ENCODE measurements at places on chromosomes 16 and 17. TPM values are rescaled to one million over a fixed set of nuclear protein-coding genes. Genes with fewer than 3 reads are reported as not detected.
A peak's percentile ranks its signal among the peaks of the same experiment; 100 is the strongest.

GRCh38 chr17:38875477-38876075 is 5.7 kb downstream of the LASP1 start:
- no peak for DNase-seq

DNA sequence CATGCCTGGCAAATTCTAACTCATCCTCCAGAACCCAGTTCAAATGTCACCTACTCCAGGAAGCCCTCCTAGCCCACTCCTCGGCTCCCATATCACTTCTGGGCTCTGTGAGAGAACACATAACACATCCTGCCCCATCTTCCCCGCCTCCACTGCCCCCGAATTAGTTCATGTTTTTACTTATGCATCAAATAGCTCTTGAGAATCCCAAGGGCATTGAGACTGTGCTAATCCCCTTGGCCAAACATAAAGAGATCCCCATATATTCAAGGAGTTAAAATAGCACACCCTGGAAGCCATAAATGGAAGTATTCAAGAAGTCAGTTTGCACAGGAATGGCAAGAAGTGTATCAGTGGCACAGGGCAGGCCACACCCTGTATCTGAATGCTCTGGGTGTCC is 2.0 kb upstream of the CREBBP start:
- no peak for DNase-seq

GRCh38 chr17:67639979-67640378 is 77.8 kb upstream of the NOL11 start:
- no peak for DNase-seq

- DNase-seq, result no peak
Measured at GRCh38 chr17:36503456-36504155, 17.1 kb downstream of the ZNHIT3 start.

DNA sequence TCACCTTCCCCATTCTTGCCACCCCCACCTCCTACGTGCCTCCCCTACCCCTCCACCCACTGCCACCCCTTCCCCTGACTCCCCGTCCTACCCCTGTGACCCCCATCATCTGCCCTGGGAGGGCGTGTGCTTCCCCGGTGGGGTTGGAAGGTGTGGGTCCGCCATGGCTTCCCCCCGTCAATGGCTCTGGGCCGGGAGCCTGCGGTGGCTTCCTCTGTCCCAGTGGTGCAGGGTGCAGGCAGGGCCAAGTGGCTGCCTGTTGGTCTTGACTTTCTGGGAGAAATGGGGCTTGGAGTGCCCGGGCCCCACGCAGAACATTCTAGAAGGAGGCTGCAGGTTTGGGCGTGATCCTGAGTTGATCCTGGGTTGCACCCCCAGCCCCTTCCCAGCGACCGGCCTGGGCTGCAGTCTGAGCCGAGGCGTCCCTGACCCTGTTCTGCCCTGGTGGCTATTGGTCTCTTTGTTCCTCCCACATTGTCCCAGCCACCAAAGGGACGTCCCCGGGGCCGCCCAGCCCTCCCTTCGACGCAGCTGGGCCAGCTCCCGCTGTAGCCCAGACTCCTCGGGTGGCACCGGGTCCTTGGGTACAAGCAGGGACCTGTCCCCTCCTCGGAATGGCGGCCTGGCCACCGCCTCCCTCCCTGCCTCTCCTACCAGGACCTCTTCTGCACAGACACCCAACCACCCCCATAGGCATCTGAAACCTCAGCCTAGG is 25.7 kb downstream of the GSE1 start:
- no peak for DNase-seq

GRCh38 chr17:74126959-74127358 is 76.5 kb upstream of the RPL38 start:
- no peak for DNase-seq

DNA sequence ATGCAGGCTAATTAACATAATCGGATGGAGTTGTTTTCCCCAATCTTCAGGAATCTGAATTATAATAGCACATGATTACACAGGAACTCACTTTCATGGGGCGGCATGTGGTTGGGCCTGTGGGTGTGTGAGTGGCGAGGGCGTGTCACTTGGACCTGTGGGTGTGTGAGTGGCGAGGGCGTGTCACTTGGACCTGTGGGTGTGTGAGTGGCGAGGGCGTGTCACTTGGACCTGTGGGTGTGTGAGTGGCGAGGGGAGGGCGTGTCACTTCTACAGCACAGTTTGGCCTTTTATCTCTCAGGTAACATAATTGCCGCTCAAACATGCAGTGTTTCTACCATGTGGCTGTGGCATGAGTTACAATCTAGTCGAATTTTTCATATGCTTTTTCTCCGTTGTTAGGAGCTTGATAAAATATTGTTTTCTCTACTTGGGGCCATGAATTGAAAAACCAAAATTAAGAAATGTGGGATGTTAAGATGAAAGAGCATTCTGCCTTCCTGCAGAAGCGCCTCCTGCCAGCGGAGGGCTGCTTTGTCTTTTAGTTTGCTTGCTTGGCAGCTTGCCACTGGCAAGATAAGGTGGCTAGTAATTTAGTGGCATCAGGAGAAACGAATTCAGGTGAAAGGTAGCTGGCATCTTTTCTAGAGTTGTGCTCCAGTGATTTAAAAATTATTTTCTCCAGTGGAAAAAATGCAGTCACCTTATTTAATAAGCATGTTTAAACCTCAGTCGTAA is 36.2 kb downstream of the USP10 start:
- DNase-seq, result no peak

GRCh38 chr16:51996516-51996915 is 550.4 kb downstream of the TOX3 start:
- no peak for DNase-seq

DNA sequence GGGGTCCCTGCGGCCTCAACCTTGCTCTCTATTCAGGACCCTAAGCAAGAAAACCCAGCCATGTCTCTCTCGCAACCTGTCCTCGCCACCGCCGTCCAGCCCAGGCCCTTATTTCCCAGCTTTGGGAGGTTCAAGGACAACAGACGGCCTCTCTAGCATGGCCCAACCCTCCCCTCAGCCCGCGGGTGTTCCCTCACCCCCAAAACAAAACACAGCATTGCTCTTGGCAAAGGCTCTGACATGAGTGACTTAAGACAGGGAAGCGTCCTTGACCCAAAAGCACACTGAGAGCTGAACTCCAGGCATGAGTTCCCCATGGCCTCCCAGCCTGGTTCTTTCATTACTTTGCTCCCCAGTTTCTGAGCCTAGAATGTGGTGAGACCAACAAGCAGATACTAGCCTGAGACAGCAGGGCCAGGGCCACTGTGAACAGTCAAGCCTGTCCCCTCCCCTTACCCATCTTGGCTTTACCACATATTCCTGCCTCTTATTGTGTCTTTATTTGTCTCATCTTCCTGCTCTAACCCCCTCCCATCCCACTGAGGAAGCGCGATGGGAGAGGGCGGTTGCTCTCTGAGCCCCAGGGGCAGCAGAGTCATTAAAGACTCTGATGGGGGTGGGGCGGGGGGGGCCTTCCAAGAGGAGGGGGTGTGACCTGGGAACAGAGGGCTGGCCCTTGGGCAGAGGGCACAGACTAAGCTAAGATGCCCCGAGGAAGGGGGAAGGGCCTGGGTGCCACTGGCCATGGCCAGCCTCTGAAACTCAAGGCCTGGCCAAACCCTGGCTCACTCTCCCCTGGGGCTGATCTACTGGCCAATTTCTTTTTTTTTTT is 11.8 kb downstream of the SREBF1 start:
- DNase-seq, result no peak

GRCh38 chr17:74330446-74330845 is 4.4 kb downstream of the KIF19 start:
- DNase-seq, result no peak

- no peak for DNase-seq
Measured at GRCh38 chr16:69928856-69929400, 22.2 kb upstream of the CLEC18A start.

GRCh38 chr16:71188956-71189712 is 41.4 kb downstream of the HYDIN start:
- DNase-seq, result no peak

- DNase-seq, result no peak
Measured at GRCh38 chr16:78696797-78697196, 597.3 kb downstream of the WWOX start.

DNA sequence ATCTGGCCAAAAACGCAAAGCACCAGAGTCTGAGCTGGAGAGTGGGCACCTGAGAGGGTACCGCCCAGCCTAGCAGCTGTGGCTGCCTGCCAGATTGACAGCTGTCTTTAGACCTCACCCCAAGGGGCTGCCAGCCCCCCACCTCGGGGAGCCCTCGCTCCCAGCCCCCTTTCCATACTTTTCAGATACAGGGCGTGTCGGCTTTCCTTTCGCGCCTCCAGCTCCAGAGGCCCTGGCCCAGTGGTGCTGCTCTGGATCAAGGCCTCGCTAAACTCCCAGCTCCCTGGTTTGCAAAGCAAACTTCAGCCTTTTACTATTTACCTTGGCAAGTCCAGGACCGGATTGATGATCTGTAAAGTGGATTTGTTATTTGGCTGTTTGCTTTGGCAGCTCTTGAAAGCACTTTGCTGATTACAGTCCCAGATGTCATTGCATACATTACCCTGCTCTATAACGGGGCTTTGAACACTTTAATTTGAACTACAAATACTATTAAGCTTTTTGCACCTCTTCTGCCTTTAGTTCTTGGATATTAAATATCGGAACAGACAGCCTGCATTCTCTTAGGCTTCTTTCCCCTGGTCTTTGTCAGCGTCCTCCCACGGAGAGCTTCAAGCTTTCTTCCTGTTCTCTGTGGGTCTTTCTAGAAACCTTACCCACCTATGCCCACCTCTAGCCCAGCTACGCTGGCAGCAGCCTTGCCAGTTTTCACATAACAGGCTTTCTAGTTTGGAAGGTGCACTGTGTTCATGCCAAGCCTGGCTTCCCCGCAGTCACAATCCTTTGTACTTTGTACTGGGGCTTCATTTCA is 63.6 kb upstream of the TBX2 start:
- DNase-seq, result no peak

GRCh38 chr16:80602894-80603293 is 62.1 kb downstream of the DYNLRB2 start:
- DNase-seq, result no peak

- DNase-seq, result no peak
Measured at GRCh38 chr16:35352431-35352830, 1893.0 kb downstream of the TP53TG3F start.

DNA sequence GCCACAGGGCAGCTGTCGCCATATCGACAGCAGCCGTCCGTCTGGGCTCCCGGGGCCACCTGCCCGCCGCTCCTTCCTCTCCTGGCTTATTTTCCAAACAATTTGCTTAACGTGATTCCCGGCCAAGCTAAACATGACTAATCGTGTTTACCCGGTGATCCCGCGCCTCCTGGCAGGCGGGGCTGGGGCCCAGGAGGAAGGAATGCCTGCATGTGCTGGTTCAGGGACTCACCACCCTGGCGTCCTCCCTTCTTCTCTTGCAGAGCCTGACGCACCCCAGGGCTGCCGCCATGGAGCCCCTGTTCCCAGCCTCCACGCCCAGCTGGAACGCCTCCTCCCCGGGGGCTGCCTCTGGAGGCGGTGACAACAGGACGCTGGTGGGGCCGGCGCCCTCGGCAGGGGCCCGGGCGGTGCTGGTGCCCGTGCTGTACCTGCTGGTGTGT is 6.1 kb downstream of the SSTR5 start:
- no peak for DNase-seq

GRCh38 chr16:2040041-2040786 is 7.4 kb downstream of the NTHL1 start:
- DNase-seq, result no peak

DNA sequence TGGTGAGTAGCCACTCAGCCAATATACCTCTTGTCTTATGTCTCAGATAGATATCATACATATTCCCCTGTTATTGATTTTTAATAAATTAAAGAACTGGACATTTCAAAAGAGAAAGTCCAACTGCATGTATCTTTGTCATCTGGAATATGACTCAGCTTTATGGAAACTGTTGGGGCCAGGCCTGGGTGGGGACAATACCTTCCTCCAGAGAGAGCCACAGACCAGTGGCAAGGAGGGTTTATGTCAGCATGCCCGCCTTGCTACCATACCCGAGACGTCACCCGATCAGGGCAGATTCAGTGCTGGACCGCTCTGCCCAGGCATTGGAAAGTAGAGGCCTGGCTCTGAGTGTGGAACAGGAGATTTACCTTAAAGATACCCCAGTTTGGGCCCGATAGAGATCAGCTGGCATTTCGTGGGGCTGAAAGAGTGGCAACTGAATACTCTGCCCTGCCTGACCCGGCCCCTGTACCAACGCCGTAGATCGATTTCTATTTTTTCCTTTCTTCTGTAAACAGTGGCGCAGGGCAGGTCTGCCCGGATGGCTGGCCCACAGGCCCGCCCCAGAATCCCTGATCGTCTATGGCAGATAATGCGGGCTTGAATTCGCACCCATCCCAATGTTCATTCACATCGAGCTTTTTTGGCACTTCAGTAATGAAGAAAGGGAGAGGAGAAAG is 158.6 kb downstream of the SALL1 start:
- DNase-seq, result no peak

GRCh38 chr17:77061669-77062068 is 79.1 kb upstream of the SEC14L1 start:
- no peak for DNase-seq

GRCh38 chr16:81565321-81566028 is 120.9 kb downstream of the CMIP start:
- DNase-seq, result no peak

GRCh38 chr17:80813318-80813717 is 178.3 kb upstream of the CHMP6 start:
- no peak for DNase-seq

GRCh38 chr17:78731904-78732303 is 50.2 kb downstream of the CYTH1 start:
- no peak for DNase-seq

DNA sequence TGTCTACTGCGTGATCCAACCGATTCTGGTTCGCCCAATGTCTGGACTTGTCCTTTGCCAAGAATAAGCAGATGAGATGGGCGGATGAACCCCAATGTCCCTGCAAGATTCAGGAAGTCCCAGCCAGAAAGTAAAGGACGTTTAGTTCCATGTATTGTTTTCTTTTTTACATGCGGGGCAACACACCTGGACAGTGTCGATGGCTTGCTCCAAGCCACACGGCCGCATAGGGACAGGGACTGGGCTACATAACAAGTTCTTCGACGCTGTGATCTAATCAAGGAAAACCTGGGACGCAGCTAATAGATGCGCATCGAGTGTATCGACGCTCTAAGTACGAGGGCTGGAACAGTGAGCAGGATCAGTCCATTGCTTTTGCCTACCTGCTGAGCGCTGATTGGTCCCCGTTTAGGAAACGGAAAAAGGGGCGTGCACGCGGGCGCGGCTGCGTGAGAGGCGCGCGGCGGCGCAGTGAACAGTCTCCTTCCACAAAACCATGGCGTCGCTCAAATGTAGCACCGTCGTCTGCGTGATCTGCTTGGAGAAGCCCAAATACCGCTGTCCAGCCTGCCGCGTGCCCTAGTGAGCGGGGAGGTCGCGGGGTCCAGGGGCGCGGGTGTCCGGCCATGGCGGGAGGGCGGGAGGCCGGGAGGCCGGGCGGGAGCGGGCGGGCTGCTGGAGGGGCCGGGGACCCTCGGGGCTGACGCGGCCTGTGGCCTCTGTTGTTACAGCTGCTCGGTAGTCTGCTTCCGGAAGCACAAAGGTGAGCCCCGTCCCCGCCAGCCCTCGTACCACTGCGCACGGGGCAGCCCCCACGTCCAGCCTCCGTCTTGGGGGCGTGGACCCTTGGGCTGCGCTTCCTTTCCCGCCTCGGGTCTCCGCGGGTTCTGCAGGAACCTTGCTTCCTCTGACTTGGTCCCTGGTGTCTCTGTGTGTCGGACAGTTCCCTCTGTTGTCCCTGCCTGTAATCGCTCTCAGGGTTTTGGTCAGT is at the start of gene ZNHIT3:
Gene ZNHIT3 (plus strand): TSS at position 478 of the 991 bp plus-strand sequence. CDS start 19 bp downstream, at position 497.
- DNase-seq, result peak; percentile 79

GRCh38 chr17:11948789-11949188 is 48.5 kb downstream of the ZNF18 start:
- DNase-seq, result no peak

Gene STAT3
- polyA plus RNA-seq, result 57.0 TPM

Gene PERCC1
- polyA plus RNA-seq, result not detected

Gene TMEM204
- 18.8 TPM for polyA plus RNA-seq

Gene PRR35
- 8.6 TPM for polyA plus RNA-seq

Gene ACD
- polyA plus RNA-seq, result 19.8 TPM

Gene RPTOR
- polyA plus RNA-seq, result 18.7 TPM

Gene KRT36
- not detected for polyA plus RNA-seq

Gene KRT25
- polyA plus RNA-seq, result 0.07 TPM

All from right renal cortex interstitium (tissue), 3 donors.